Stimulated activated CD8-positive, alpha-beta memory T cell treated with anti-CD3 and anti-CD28 coated beads, Interleukin-7, amount 100 ng/mL, for 1 hour (primary cell): ENCODE measurements at places on chromosomes 3 and 15.
A peak's percentile ranks its signal among the peaks of the same experiment; 100 is the strongest.

GRCh38 chr3:30188713-30189112, 417.7 kb upstream of the TGFBR2 start:
- no peak for DNase-seq

GRCh38 chr3:158128755-158129154, 18.9 kb downstream of the RSRC1 start:
- DNase-seq, result no peak

DNA sequence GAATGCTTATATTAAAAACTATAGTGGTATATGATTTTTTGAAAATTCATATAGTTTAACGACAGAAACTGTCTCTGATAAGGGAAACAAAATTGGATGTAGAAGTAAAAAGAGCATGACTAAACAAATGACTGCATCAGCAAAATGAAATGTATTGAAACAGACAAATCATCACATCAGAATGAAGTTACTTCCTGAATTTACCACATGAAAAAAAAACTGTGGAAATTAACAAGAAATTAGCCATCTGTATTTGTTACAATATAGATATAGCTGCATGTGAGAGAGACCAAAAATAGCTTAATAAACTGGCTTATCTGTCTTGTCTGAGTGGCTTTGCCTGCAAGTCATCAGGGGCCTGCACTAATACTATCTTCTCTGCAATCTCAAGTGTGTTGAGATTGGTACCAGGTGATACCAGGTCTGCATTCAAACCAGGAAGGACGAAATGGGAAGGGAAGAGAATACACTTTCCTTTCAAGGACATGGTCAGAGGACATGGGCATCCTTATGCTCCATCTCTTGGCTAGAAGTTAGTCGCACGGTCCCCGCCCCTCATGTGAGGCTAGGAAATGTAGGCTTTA, 388.7 kb downstream of the GRM7 start:
- no peak for DNase-seq

DNA sequence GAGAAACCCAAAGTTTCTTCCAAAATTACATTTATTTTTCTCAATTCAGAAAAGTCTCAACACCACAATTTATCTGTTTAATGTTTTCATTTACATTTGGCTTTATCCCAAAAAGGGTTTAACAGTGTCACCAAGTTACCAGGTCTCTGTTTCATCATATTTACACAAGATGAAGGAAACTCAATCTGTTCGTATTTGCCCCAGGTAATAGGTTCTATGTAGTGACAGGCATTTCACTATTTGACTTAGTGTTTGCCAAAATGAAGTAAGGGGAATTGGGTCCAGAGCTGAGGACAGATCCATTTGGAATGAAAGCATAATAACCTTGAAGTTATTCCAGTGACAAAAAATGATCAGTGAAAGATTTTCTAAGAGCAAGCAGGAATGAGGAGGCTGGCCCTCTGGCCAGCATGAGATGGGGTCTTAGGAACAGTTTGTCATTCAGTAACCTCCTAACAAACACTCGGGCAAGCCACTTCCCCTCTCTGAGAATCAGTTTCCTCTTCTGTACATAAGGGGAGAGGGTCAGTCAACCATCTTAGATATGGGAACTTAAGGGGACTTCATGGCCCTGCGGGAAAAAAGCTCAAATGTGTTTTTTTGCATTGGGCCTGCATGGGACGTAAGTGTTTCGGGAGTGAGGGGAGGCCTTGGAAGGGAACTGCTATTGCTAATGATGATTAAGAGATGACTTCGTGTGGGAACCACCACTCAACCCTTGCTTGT, 31.8 kb downstream of the UMPS start:
- DNase-seq, result no peak

GRCh38 chr3:148202386-148202785, 495.3 kb upstream of the AGTR1 start:
- no peak for DNase-seq

DNA sequence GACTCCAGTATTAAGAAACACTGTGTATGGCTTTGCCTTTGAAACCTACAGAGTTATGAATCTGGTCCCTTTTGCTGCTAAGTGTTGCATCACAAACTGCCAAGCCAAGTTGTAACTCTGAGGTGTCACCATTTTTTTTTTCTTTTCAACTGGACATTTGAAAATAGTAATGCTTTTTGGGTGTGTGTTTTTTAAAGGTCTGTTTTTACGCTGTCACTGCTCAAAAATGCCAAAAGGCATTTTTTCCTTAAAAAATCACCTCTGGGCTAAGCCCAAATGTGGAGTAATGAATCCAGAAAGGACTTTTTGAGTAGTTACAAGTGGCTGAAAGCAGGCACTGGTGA, 9.5 kb downstream of the SMAD3 start:
- DNase-seq, result no peak

- no peak for DNase-seq
Measured at GRCh38 chr3:67648229-67648628, 6.2 kb downstream of the SUCLG2 start.

- DNase-seq, result no peak
Measured at GRCh38 chr3:46524832-46525231, 27.1 kb downstream of the RTP3 start.

DNA sequence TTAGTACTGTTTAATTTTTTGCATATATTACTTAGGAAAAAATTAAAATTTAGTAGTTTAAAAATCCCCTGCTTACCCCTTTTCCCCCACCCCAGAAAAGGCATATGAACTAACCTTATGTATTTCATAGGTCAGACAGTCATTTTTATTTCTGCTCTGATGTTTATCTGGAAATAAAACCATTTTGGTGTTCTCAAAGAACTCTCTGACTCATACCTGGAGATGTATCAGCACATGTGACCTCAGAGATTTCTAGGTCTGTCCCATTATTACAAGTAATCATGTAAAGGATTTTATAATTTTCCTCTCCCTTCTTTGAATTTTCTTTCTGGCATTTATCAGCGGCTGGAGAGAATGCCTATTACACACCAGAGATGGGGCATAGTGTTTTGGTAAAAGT, 14.1 kb upstream of the CCR8 start:
- DNase-seq, result no peak

DNA sequence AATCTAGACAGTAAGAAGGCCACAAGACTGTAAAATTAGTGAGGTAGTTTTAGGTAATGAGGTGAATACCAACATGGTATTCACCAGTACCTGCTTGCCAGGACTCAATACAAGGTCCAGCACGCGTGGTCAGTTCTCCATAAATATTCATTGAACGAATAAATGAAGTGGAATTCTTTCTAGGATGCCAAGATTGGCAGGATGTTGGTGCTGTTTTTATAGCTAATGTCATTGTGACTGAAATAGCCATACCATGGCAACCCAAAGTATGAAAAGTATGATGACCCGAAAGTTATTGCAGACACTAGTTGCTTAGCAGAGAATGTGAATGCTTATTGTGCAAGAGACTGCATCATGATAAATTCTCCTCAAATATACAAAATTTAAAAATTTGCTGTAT, 307.2 kb downstream of the KCNH8 start:
- no peak for DNase-seq

- DNase-seq, result peak; percentile 59
Measured at GRCh38 chr3:58008141-58009025, at the start of gene FLNB. FLNB (plus strand) TSS chr3:58008422; CDS start chr3:58008565, 143 bp downstream.

- no peak for DNase-seq
Measured at GRCh38 chr3:4680871-4681300, 187.7 kb downstream of the ITPR1 start.

GRCh38 chr3:46882377-46883053, 5.0 kb downstream of the PTH1R start:
- DNase-seq, result no peak

- no peak for DNase-seq
Measured at GRCh38 chr15:48582452-48583247, 62.9 kb downstream of the FBN1 start.

- no peak for DNase-seq
Measured at GRCh38 chr3:52004163-52004787, 8.6 kb upstream of the RPL29 start.

DNA sequence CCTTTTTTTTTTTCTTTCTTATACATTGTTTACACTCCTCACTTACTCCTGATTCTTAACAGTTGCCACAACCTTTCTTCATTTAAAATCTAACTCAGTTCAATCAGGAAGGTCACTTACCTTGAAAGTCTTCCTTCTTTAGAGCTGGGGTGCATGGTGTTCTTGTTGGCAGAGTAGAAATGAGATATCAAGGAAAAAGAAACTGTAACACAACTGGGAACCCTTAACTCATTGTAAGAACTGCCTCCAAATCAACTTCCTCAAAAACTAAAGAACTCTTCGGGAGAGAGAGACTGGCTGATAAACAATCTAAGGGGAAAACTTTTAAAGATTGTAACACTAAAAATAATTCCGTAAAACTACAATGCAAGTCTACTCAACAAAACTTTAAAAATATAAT, 1.4 kb upstream of the APPL1 start:
- DNase-seq, result no peak

DNA sequence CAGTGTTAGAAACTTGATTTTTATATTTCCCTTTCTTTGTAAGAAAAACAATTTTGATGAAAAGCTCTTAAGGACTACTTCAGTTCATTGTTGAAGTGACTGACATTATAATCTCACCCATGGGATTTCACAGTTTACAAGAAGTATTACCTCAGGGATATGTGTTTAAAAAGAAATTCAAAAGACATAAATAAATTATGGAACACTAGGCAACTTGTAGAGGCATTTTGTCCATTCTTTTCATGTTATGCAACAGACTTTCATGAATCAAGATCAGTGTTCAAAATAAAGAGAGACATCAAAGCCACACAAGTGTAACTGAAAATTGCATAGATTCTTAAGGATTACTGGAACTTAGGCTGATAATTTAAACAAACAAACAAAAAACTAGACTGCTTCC, 196.8 kb upstream of the AGTR1 start:
- no peak for DNase-seq

- no peak for DNase-seq
Measured at GRCh38 chr3:132386259-132386658, 31.0 kb upstream of the DNAJC13 start.

DNA sequence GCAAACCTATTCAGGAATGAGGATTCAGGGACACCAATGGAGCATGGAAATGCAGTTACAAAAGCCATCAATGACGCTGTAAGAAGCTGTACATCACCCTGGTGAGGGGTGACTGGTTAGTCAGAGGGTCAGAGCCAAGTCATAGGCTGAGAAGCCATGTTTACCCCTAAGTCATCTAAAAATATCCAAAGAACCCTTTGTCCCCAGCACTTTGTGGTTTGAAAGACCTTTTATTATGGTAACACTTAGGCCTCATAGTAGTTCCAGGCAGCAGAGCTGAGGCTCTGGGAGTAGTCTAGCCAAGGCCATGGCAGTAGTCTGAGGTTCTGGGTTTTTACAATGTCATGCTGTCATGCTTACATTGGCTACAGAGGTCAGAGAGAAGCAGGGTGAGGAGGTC, 131.2 kb downstream of the CTNNB1 start:
- no peak for DNase-seq

DNA sequence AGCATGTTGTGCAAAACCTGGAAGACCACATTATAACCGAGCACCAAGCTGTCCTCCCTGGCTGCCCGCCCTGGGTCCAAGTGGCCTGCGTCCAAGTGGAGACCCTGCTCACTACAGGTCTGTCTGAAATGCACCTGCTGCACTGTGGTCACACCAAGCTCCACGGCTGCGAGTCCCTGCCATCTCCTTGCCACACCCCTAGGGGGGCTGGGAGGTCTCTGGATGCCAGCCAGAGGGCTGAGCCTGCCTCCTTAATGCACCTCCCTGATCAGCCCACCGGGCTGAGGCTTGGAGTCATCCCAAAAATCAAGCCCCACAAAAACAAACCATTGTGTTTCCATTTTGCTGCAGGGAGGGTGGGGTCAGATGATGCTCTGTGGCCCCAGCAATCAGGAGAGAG, 187.1 kb downstream of the MEGF11 start:
- no peak for DNase-seq

DNA sequence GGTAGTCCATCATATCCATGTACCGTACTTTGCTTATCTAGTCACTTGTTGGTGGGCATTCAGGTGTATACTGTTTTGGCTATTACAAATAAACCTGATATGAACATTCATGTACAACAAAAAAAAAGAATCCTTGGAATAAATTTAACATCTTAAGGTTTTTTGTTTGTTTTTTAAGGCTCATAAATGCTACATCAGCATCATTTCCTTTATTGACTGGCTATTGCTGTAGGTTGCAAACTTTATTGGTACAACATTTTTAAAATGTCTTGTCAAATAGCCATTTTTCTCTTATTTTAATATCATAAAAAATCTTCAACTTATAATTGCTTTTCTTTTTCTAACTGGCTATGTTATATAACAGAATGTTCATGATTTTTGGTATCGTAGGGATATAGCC, 16.2 kb downstream of the DHFR2 start:
- no peak for DNase-seq

GRCh38 chr3:22627993-22628499, 575.1 kb upstream of the UBE2E2 start:
- DNase-seq, result no peak

- no peak for DNase-seq
Measured at GRCh38 chr3:122014741-122015140, 7.3 kb downstream of the ILDR1 start.

DNA sequence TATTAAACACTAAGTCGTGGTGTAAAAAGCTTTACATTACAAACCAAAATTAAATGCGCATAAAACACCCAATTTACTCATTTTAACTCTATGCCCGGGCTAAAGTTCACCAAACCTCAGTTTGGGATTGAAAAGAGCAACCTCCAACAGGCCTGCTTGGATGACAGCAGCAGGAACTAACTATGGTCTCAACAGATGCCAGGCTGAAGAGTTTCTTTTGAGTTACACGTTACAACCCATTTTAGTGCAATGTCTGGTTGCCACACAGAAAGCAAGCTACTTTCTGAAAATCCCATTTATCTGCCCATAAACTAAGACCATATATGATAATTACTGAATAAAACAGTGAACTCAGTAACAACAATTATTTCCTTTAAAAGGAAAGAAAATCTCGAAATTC, 2.2 kb downstream of the SATB1 start:
- no peak for DNase-seq

DNA sequence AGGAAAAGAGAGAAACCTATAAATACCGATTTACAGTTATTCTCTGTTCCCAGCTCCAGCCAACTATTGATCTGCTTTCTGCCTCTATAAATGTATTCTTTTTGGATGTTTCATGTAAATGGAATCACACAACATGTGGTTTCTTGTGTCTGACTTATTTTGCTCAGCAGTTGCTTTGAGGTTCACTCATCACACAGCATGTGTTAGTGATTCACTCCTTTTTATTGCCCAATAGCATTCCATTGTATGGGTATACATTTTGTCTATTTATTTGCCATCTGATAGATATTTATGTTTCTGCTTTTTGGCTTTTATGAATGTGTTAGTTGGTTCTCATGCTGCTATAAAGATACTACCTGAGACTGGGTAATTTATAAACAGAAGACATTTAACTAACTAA, 23.6 kb downstream of the CCR1 start:
- no peak for DNase-seq

GRCh38 chr3:55490276-55490913, 3.3 kb upstream of the WNT5A start:
- DNase-seq, result no peak
